ENCODE measurements at places on chromosomes 11 and 22.

GRCh38 chr11:70838198-70838597 lies 414.2 kb downstream of the SHANK2 start:
- no peak for DNase-seq

GRCh38 chr11:99814021-99814420 lies 793.3 kb downstream of the CNTN5 start:
- DNase-seq: no peak

- DNase-seq: no peak
Measured at GRCh38 chr11:44808053-44808753, 81.4 kb downstream of the TSPAN18 start.

- no peak for DNase-seq
Measured at GRCh38 chr22:25332386-25332785, 112.9 kb downstream of the CRYBB2 start.

Measured in PC-9 (cell line).